Cardiac muscle cell (in vitro differentiated cells and primary cell): ENCODE measurements at places on chromosomes 11 and 22.

DNA sequence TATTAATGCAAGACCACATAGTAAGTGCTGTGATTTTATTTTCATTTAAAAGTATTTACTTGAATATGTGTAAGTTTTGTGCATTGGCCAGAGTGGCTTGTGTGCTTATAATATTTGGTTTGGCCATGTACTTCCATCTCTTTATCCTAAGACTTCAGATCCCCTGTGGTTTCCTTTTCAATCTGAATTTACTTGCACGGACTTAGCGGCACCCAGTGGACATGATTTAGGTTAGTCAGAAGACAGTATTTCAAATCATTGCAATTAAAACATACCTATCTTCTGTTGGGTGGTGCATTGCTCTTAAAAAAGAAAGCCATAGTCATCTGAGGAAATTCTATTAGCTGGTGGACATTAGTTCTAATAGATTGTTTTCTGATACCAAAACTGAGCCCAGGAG, 30.7 kb downstream of the PIWIL4 start:
- H3K27me3 ChIP-seq = no peaks in the 10 kb centered on the region
- peak; percentile 38 for DNase-seq
- no peak overlapping the region for H3K27ac ChIP-seq
- H3K4me3 ChIP-seq = no peak overlapping the region
- H3K4me1 ChIP-seq = peaks cover 5% of the 10 kb centered on the region

DNA sequence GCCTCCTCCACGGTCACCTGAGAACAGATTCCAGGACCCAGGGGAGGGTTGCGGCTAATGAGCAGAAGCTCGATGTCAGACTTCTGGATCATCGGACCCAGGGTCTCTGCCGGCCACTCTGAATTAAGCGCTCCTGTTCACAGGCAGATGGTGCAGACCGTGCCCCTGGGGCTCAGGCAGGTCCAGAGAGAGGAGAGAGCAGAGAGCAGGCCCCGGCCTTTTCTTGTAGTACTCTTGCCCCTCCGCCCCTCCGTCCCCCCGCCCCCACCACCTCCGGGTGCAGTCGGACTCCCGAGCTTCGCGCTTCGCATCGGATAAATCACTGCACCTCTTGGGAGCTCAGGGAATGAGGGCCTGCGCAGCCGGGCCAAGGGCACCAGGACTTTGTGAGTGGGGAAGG, 50.3 kb downstream of the RPS6KA4 start:
- no peak overlapping the region for H3K27ac ChIP-seq
- no peaks in the 10 kb centered on the region for H3K36me3 ChIP-seq
- no peak for DNase-seq
- H3K27me3 ChIP-seq = no peaks in the 10 kb centered on the region

DNA sequence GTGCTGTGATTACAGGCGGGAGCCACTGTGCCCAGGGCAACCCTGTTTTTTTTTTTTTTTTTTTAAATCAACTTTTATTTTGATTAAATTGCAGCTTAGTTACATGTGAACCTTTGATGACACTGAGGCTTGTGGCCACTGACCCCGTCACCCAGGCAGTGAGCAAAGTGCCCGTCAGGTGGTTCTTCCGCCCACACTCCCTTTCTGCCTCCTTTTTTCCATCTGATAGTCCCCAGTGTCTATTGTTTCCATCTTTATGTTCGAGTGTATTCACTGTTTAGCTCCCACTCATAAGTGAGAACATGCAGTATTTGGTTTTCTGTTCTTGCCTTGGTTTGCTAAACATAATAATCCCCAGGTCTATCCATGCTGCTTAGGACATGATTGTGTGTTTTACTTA, 110.9 kb upstream of the GRK3 start:
- no peak for DNase-seq
- H3K36me3 ChIP-seq = peaks cover 6% of the 10 kb centered on the region
- no peak overlapping the region for H3K4me3 ChIP-seq
- no peak overlapping the region for H3K27ac ChIP-seq
- H3K27me3 ChIP-seq = no peaks in the 10 kb centered on the region

DNA sequence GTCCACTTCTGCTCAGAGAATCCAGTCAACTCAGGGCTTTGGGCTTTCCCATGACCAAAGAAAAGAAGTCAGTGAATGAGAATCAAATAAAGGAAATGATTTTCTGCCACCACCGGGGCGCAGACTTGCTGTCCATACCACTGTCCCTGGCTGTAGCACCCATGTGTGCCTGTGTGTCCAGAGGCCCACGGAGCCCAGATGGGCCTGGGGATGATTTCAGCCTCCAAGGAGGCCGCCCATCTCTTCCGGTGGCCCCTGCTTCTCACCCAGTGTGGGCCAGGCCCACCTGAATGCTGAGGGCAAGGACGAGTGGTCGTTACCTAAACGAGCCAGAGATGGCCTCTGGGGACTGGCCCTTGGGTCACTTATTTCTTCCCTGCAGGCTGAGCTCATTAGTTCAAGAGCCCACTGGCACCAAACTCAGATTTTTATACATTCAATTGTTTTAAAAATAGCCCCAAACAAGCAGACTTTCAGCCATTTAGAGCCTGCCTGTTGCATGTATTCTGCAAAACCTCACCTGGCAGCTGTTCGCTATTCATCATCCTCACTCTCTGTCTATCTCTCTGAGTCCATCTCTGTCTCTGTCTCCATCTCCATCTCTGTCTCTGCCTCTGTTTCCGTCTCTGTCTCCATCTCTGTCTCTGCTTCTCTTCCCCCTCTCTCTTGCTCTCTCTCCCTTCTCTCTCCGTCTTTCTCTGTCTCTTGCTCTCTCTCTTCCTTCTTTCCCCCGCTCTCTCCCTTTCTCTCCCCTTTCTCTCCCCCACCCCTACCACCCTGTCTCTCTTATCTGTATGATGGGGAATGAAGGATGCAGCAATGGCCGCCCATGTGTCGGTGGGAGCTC, 24.2 kb downstream of the KRTAP5-5 start:
- H3K27me3 ChIP-seq = no peaks in the 10 kb centered on the region
- H3K4me3 ChIP-seq = no peak overlapping the region
- no peak for DNase-seq
- no peaks in the 10 kb centered on the region for H3K4me1 ChIP-seq
- H3K36me3 ChIP-seq = no peaks in the 10 kb centered on the region

- no peak overlapping the region for H3K4me3 ChIP-seq
- DNase-seq = no peak
- peaks cover 65% of the 10 kb centered on the region for H3K36me3 ChIP-seq
- H3K27ac ChIP-seq = no peak overlapping the region
Observed at GRCh38 chr22:36311386-36312085, 58.6 kb downstream of the APOL1 start.

DNA sequence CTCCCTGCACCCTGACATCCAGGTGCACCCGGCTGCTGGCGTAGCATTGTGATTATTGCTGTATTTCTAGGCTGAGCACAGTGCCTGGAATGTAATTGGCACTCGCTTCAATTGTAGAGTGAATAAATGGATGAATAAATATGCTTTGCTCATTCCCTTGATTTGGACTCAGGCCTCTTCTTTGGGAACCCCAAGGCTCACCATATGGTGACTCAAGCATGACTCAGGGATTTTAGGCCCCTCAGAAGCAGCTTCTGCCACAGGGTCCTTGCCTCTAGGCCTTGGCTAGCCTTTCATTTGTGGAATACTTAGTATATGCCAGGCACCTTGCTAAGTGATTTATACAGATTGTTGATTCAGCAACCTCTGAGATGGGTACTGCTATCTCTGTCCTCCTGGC, 78.9 kb downstream of the GRIK4 start:
- DNase-seq = no peak
- H3K36me3 ChIP-seq = no peaks in the 10 kb centered on the region
- H3K4me1 ChIP-seq = no peaks in the 10 kb centered on the region
- no peak overlapping the region for H3K4me3 ChIP-seq
- peaks cover 30% of the 10 kb centered on the region for H3K27me3 ChIP-seq

DNA sequence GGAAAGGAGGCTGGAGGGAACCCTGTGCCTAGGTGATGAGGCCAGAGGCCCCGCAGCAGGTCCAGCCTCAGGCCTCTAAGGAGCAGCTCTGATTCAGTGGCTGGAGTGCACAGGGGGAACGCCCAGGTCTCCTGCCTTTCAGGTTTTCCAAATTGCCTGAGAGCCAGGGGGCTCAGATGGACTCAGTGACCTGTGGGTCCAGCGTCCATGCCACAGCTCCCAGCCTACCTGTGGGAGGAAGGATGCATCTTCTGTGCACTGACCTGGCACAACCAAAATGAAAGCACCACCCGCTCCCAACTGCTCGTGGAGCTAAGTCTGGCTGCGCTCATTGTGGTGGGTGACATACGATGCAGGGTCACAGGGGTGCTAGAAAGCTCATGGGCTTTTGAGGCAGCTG, 82.8 kb downstream of the FEZ1 start:
- peaks cover 2% of the 10 kb centered on the region for H3K4me1 ChIP-seq
- no peaks in the 10 kb centered on the region for H3K27me3 ChIP-seq
- H3K4me3 ChIP-seq = no peak overlapping the region

DNA sequence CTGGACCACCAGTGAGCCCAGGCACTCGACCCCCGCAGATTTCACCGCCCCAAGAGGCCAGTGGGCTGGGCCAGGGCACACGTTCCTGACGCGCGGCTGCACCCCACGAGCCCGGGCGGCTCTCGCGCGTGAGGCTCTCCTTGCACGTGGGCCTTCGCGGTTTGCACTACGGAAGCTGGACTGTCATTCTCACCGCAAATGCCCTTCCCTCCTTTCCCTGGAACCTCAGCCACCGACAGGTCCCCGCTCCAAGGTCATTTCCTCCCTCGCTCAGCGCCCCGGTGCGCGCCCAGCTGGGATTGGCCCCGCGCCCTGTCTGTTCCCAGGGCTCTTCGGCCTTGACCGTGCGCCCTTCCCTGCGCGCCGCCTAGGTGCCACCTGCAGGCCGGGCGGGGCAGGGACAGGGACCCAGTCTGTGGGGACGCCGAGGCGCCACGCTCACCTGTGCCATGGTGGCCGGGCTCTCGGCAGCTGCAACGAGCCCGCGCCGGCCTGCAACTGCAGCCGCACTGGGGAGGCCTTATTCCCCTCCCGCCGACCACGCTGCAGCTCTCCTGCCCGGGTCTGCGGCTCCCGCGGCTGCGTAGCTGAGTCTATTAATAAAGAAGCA, 2.1 kb upstream of the CPT1A start:
- H3K27ac ChIP-seq = no peak overlapping the region
- no peaks in the 10 kb centered on the region for H3K36me3 ChIP-seq
- H3K4me3 ChIP-seq = peak overlapping the region; percentile 25

DNA sequence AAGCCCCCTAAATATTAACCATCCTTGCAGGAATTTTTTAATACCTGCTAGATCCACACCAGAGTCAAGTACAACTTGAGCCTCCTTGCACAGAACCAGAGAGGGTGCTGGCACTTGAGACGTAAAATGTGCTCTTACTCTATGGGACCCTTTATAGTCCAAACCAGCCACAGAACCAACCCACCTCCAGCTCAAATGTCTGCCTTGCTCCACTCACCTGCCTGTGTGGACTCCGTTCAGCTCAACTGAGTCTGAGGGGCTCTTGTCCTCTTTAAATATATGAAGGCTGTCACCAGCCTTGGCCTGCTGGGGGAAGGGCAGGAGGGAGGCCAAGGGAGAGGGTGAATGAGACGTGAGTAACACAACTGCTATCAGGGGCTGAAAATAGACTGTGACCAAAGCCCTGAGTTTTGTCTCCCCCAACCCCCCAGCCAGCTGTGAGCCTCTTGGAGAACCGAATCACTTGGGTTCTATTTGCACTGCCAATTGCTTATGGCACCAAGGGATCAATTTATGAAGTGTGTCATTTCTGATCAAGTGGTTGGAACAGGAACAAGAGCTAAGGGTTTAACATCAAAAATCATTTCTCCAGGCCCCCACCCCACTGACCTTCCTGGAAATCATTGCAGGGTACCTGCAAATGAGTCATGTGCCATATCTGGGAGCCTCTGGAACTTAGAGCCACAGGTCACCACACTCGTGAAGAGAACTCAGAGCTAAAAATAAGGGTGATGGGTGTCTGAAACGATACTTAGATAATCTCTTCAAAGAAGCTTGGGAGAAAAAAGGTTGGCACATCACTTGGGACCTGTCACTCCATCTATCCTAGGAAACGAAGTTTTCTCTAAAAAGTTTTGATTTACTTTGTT, at the start of gene CSRP3:
Gene CSRP3, minus strand, starts transcription at position 247 of the 869 bp plus-strand sequence. CDS start 9,535 bp downstream, outside the sequence.
- H3K4me3 ChIP-seq = peak within 1 kb of the TSS; percentile 47
- H3K4me1 ChIP-seq = peaks cover 39% of the 10 kb centered on the region
- H3K27ac ChIP-seq = peak within 1 kb of the TSS; percentile 91
- H3K36me3 ChIP-seq = no peaks in the 10 kb centered on the region

- no peak for DNase-seq
- H3K4me3 ChIP-seq = no peak overlapping the region
- no peaks in the 10 kb centered on the region for H3K27me3 ChIP-seq
- no peaks in the 10 kb centered on the region for H3K4me1 ChIP-seq
Observed at GRCh38 chr11:30344085-30344484, 21.2 kb downstream of the ARL14EP start.

- no peaks in the 10 kb centered on the region for H3K27me3 ChIP-seq
- DNase-seq = no peak
- H3K4me3 ChIP-seq = no peak overlapping the region
- no peak overlapping the region for H3K27ac ChIP-seq
- H3K36me3 ChIP-seq = no peaks in the 10 kb centered on the region
- H3K4me1 ChIP-seq = no peaks in the 10 kb centered on the region
Observed at GRCh38 chr11:9700105-9700801, 36.4 kb downstream of the SWAP70 start.

DNA sequence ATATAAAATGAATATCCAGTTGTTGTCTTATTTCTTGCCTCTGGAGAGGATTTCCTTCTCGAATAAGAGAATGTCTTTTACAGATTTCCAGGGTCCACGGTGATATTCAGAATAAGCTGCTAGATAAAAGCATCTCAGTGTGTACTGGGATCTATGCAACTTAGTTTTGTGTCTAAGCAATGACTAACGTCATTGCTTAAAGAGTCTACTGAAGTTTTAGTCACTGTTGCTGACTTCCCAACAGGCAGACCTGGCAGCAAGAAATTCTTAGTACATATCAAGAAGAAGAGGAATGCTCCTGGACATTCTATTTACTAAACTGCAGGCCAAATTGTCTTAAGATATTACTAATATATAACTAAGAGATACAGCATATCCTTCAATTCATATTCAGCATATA, 70.3 kb downstream of the SOX6 start:
- no peaks in the 10 kb centered on the region for H3K36me3 ChIP-seq
- H3K4me3 ChIP-seq = no peak overlapping the region
- no peaks in the 10 kb centered on the region for H3K4me1 ChIP-seq

GRCh38 chr11:132361011-132361550, 990.7 kb downstream of the NTM start:
- no peak for DNase-seq
- H3K4me3 ChIP-seq = no peak overlapping the region
- H3K36me3 ChIP-seq = no peaks in the 10 kb centered on the region
- no peak overlapping the region for H3K27ac ChIP-seq
- no peaks in the 10 kb centered on the region for H3K4me1 ChIP-seq
- H3K27me3 ChIP-seq = no peaks in the 10 kb centered on the region

DNA sequence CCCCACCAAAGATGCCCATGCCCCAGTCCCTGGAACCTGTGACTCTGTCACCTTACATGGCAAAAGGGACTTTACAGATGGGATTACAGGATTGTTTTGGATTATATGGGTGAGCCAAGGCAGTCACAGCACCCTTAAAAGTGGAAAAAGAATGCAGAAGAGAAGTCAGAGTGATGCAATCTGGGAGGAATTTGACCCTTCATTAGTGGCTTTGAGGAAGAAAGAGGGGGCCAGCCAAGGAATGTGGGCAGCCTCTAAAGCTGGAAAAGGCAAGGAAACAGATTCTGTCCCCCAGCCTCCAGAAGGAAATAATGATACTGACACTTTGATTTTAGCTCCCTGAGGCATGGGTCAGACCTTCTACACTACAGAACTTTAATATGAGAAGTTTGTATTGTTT, 257.3 kb upstream of the ISX start:
- DNase-seq = no peak
- H3K27ac ChIP-seq = no peak overlapping the region
- H3K27me3 ChIP-seq = no peaks in the 10 kb centered on the region
- no peaks in the 10 kb centered on the region for H3K4me1 ChIP-seq
- no peaks in the 10 kb centered on the region for H3K36me3 ChIP-seq
